ENCODE measurements at places on chromosomes 5 and 9. TPM values are rescaled to one million over a fixed set of nuclear protein-coding genes. Genes with fewer than 3 reads are reported as not detected.

- no peak for DNase-seq
These were observed 136.9 kb downstream of the SIL1 start for GRCh38 chr5:139061274-139061673.

- DNase-seq: no peak
These were observed 54.9 kb upstream of the BOD1 start for GRCh38 chr5:173671121-173671949.

DNA sequence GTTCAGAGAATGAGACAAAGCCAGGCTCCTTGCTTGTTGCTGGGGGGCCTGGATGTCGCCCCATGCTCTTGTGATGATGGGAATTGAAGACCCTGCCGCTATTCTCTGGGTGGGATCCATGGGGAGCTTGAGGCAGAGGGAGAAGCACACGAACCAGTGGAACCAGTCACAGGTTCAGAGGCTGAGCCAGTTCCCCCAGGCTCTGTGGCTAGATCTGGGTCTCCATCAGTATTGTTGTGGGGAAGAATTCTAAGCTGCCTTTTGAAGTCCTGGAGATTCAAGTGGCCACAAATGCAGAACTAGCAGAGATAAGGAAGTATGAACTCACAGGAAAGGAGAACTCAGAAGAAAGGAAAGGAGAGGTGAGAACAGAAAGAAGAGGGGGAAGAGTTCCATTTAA, 219.4 kb downstream of the MSX2 start:
- DNase-seq: no peak

DNA sequence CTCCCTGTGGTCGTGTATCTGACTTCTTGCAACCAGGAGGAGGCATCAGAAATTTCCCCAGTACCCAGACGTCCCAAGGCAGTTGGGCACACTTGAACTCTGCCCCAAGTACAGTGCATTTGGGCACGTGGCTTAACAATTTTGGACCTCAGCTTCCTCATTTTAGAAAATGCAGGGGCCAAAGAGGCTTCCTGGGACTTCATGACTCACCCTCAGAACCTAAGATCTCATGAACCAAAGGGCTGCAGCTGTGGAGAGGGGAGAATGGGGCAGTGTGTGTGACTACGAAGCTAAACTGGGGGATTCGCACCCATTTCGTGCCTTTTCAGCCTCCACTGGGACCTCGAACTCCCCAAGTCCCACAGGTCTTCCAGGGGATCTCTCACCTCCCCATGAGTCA, 59.2 kb downstream of the SYK start:
- no peak for DNase-seq

DNA sequence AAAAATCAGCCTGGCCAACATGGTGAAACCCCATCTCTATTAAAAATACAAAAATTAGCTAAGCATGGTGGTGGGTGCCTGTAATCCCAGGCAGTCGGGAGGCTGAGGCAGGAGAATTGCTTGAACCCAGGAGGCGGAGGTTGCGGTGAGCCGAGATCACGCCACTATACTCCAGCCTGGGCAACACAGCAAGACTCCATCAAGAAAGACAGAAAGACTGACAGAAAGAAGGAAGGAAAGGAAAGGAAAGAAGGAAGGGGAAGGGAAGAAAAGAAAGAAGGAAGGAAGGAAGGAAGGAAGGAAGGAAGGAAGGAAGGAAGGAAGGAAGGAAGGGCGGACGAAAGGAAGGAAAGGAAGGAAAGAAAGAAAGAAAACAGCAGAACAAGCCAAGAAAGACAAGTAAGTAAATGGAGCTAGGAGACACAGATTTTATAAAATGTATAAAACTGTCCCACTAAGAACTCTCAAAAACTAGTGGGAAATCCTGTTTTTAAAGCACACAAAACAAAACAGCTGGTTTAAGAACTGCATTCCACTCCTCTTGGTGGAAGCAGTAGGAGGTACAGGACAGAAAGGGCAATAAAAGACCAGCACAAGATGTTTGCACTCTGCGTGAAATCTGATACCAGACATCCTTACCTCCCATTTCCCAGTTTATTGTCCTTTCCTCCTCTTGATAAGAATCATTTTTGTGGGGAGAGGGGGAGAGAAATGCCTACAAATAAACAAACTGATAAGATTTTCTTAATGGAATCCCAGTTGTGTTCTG, 46.7 kb downstream of the MYO10 start:
- DNase-seq: no peak

- no peak for DNase-seq
These were observed 14.7 kb downstream of the GNG10 start for GRCh38 chr9:111676116-111676515.

DNA sequence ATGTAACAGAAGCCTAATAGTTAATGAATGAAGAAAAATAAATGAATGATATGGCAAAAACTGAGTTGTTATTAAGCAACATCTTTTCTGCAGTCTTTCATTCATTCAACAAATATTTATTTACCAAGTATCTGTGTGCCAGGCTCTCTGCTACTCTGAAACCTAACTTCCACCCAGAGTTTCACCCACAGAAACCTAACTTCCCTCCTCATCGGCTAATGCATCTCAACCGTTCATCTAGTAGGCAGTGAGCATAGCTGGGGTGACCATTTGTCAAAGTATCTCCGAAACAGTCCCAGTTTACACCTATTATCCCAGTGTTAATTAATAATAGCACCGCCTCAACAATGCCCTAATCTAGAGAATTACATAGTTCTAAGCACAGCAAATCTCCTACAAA, 1.5 kb downstream of the TTC39B start:
- no peak for DNase-seq

Gene ORM2
- total RNA-seq: not detected

Gene TTLL11
- 2.1 TPM for total RNA-seq

Gene COL23A1
- 0.20 TPM for total RNA-seq

Gene MAN2A1
- total RNA-seq: 41.0 TPM

Gene DMRT2
- not detected for total RNA-seq

Gene WDR38
- not detected for total RNA-seq

Gene FBN2
- not detected for total RNA-seq

Gene OR1B1
- not detected for total RNA-seq

All from activated naive CD4-positive, alpha-beta T cell treated with anti-CD3 and anti-CD28 coated beads, Interleukin-2, amount 50 U/mL, for 72 hours (primary cell).